NCI-H446 treated with DMSO at 0.1 percent for 48 hours (cell line): ENCODE measurements at places on chromosomes 6 and 20.

DNA sequence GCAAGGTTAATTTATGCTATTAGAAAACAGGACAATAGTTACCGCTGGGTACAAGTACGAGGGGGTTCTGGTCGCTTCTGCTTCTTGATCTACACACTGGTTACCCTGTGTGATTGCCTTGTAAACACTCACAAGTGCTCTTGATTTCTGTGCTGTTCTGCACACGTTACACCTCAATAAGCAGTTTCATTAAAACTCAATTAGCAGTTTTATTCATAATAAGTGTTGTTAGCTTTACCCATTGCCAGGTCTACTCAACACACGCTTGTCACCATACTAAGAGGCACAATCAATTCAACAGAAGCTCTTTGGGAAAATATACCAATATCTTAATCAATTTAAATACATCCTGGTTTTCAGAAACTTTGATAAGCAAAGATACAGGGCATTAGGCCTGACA, 20.4 kb downstream of the BMP7 start:
- DNase-seq: no peak

GRCh38 chr6:149961728-149962425, 1.9 kb upstream of the ULBP1 start:
- no peak for DNase-seq

DNA sequence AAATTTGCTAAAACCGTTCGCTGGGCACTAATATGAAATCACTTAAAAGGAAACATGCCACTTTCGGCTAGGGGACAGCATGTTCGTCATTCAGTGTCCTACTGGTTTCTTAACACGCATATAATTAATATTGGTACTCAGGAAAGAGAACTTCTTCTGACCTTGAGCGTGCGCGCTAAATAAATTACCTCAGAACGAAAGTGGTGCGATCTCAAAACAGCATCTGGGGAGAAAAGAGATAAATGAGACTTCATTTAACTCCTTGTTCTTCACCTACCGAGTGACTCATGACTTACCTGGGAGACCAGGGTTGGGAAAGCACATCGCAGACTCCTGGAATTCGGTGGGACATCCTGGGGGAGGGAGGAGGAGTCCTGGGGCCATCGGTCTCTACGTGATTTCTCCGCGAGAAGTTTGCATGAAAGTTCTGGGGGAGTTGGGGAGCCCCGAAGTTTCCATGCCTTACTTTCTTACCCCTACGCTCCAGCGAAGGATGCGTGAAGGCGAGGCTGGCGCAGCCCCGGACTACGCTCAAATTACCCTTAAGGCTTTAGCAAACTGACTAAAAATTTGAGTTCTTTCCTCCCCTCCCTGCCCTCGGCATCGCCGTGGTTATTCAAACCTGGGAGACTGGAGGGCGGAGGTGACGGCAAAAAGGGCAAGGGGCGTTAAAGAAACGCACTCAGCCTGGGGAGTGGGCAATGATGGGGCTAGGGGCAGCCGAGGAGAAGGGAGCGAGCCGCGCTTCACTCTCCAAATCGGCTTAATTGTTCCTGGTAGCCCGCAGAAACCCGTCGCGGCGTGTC, 1.1 kb upstream of the BEND6 start:
- no peak for DNase-seq

DNA sequence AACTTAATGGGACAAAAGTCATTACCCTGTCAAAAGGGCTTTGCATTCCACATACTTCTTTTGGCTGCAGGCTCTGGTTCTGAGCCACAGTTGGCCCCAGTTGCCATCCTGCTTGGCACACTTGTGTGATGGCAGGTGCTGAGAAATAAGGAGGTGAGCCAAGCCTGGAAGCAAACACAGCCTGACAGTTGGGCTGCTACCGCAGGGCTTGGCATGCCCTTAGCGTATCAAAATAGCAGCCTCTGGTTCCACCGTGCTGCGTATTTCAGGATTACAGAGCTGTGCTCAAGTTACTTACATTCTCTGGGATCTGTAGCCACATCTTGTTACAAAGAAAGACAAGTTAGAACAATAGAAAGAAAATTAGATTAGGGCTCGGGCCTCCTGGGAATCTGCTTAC, 11.1 kb downstream of the MTHFD1L start:
- peak; percentile 70 for DNase-seq

- no peak for DNase-seq
Measured at GRCh38 chr6:149503872-149504271, 19.1 kb upstream of the ZC3H12D start.

- no peak for DNase-seq
Measured at GRCh38 chr6:44976677-44977641, 351.2 kb upstream of the RUNX2 start.

- DNase-seq: no peak
Measured at GRCh38 chr20:57139342-57140093, 126.9 kb downstream of the BMP7 start.

DNA sequence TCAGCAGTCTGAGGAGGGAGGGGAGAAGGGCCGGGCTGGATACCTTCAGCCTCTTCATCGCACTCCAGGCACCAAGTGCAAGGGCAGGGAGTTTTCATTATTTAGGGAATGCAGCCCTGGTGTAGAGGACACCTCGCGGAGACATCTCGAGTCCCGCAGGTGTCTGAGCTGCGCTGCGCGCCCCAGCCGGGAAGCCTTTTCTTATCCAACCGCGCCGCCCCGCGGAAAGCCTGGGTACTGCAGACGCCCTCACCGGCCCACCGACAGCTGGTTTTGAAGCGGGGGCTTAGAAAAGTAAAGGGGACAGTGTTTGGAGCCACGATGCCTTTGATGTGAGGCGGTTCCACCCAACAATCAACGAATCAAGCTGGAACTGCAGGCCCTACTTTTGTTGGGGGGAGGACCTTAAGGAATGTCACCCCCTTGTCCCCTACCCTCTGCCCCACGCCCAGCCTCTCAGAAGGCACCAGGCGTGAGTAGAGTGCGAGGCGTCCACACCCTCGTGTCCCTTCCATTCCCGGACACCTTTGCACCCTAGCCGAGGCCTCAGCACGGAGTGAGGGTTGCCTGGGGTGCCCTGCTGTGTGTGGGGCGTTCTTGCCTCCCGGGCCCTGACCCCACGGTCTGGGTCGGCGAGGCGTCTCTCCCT, 8.6 kb downstream of the NKX2-2 start:
- DNase-seq: peak; percentile 25

DNA sequence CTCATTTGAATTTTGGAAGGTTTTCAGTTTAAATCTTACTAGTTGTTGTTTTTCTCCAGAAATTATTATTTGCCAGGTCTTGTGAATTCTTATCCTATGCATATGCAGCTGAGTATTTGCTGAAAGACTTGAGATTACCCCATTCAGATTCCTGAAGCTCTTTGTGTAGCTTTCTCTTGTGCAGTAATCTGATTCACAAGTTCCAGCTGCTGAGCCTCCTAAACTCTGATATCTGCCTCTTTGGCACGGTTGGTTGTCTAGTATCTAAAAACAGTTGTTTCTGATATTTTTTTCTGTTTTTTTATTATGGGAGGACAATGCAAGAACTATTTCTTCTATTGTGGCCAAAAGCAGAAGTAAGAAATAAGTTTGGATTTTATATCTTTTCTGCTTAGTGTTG, 863.9 kb upstream of the MANEA start:
- DNase-seq: no peak

DNA sequence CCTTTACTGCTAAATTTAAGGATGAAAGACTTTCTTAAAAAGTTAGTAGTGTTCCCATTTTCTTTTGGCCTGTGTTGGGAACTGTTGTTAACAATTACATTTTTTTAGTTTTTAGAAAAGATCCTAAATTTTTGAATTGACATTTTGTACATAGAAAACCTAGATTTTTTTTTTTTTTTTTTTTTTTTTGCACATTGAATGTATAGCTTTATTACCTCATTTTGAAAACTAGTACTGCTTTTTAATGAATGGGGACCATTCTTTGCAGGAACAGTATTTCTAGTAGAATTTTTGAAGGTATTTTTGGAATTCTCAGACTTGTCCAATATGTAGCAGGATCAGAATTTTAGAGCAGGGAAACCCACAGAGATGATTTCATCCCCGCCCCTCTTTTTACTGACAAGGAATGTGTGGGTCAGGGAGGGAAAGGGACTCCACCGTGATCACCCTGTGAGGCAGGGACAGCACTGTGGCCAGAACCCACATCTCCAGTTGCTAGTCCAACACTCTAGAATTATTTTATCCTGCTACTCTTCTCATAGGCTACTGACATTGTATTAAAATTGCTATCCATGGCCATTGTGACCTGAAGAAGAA, 154.4 kb upstream of the SUPT3H start:
- no peak for DNase-seq

DNA sequence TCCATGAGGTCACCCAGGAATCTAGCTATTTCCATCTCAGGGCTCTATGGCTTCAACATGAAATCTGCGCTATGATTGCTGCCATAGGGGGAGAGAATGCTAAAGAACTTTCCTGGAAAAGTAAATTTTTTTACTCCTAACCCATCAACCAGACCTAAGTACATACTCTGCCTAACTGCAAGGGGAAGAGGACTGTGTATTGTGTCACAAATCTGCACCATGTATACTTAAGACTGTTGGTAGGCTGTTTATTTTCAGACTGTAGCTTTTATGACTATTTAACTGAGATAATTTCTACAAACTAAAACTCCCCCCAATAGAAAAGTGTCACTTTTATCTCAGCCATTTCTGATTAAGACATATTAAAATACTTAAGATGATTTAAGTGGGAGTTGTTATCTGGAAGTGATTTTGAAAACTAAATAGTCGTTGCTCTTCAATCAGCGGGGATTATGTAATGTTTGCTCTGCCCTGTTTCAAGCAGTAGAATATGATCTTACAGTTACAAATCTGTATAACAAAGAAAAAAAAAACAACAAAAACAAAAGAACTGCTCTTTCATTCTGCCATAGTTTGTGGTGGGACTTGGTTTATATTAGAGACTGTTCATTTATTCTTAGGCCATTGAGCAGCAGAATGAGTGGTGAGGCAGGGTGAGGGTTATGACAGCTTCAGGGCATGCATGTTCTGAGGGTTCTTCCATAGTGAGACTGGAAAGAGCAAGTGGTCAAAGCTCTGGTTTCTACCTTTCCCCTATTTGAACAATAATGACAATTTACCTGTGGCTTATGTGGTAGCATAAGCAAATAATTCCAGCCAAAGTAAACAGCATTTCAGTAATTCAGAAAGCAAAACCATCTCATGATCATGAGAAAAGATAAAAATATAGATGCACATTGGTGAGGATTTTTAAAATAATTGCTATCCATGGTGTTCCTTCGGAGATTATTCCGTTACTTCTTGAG, 126.3 kb upstream of the CEP162 start:
- no peak for DNase-seq

DNA sequence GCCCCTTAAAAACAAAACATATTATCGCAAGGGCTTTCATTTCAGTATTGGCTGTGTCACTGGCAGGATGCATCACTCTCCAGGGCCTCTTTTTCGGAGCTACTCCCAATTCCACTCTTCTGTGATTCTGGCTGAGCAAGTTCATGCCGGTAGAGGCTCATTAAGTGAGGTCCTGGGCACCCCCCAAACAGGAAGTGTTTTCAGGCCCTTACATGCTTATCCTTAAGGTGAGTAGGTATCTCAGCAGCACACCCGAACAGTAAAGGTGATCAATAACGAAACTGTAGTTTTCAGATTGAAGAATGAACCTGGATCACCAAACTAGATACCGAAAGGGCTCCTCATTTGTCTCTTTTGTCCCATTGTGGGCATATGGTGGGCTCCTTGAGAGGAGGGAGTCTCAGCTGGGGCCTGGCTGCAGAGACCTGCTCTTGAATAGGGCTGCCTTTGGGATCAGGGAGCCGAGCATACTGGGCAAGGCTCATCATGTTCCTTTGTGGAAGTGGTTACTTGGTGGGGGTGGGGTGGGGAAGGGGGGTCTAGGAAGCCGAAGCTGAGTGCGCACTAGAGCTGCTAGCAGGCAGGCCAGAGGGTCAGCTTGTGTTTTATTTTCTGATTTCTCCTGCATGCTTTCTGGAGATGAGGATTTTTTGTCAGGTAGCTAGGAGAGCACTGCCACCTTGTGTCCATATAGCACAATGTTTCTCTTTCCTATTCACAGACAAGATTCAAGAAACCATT, 65.2 kb downstream of the CDS2 start:
- DNase-seq: peak; percentile 56

DNA sequence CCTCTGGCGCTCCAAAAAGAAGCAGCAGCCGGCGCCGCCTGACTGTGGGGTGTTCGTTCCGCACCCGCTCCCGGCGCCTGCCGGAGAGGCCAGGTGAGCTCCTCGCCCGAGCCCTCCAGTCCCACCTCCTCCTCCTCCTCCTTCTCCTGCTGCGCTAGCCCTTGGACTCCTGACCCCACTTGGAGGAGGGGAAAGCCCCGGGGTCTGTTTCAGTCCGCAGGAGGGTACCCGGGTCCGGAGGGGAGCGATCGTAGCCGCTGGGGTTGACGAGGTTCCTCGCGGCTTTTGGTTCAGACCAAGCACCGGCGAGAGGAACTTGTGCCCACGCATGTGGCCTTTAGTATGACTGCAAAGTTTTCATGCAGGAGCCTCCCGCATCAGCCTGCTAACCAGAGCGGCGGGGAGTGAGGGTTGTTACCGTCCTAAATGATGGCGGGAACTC, 493 bp downstream of the CRYBG1 start:
- DNase-seq: no peak

DNA sequence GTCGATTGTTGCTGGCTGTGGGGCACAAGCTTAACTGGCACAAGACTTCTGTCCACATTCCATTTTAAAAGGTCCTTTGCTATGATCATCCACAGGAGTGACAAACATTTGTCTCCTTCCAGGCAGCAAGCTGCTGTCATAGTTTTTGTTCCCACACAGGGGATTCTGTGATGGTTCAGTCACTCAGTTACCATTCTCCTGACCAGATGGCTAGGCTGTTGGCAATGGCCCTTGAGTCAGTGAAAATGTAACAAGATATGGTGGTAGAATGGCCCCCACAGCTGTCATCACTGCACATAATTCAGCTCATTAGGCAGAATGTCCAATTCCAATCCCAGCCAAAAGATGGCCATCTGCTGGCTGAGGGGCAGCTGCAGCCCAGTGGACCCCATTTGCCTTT, 13.7 kb downstream of the BPIFA1 start:
- peak; percentile 84 for DNase-seq

- DNase-seq: peak; percentile 14
Measured at GRCh38 chr20:51800060-51800871, 2.1 kb downstream of the SALL4 start.

GRCh38 chr20:3358676-3359340, 48.7 kb downstream of the DNAAF9 start:
- DNase-seq: no peak

DNA sequence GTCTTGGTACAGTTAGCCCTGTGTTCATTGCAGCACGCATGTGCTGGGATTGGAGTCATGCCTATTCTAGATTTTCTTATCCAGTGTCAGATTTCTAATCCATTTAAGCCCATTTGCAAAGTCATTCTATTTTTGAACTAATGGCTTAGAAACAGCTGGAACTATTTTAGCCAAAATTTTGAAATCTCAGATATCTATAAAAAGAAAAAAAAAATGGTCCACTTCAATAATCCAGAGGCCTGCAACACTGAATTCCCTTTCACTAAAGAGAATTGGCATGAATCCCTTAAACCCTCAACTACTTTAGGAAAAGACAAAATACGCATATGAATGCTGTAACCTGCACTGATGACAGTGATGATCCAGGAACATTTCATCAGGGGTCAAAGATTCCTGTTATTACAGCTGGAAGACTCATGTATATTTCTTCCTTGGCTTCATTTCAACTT, 1.5 kb downstream of the COL21A1 start:
- DNase-seq: no peak
